AG08395 (cell line): ENCODE measurements at places on chromosomes 12 and 14.

- DNase-seq: no peak
Observed at GRCh38 chr12:85951823-85952222, 77.7 kb downstream of the NTS start.

GRCh38 chr14:35215110-35215813, 76.9 kb upstream of the PSMA6 start:
- peak; percentile 61 for DNase-seq

- no peak for DNase-seq
Observed at GRCh38 chr12:6541371-6542165, 7.3 kb downstream of the GAPDH start.

- no peak for DNase-seq
Observed at GRCh38 chr14:52553002-52553670, 500 bp downstream of the GPR137C start.

GRCh38 chr12:54973556-54973955, 11.0 kb downstream of the TESPA1 start:
- no peak for DNase-seq

GRCh38 chr12:95701275-95701674, 89.3 kb downstream of the NTN4 start:
- peak; percentile 4 for DNase-seq

DNA sequence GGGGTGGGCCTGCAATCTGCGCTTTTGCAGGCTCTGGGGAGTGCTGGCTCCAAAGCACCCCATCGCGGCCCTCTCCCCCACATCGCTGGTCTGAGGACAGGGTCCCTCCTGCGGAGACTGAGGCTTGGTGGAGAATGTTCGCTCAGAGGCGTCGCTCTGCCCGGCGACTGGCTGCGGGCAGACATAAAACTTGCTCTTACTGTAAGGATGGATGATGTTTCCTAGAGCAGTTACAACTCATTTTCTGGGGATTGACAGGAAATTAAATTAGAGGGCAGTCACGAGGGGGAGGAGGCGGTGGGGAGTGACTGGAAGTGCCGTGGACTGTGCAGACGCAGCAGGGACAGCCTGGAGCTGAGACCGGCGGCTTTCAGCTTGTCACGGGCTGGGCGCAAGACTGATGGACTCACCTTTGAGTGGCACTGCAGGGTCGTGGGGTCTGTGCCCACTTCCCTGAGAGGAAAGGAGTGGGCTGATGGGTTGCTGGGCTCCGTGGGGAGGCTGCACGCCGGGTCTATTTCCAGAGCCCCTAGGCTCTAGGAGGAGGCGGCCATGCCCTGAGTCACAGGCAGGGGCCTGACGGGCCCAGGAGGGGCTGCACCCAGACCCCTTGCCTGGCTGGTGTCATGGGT, 32.8 kb downstream of the NOC4L start:
- DNase-seq: no peak

- DNase-seq: no peak
Observed at GRCh38 chr14:101508196-101508947, 52.9 kb upstream of the DIO3 start.

DNA sequence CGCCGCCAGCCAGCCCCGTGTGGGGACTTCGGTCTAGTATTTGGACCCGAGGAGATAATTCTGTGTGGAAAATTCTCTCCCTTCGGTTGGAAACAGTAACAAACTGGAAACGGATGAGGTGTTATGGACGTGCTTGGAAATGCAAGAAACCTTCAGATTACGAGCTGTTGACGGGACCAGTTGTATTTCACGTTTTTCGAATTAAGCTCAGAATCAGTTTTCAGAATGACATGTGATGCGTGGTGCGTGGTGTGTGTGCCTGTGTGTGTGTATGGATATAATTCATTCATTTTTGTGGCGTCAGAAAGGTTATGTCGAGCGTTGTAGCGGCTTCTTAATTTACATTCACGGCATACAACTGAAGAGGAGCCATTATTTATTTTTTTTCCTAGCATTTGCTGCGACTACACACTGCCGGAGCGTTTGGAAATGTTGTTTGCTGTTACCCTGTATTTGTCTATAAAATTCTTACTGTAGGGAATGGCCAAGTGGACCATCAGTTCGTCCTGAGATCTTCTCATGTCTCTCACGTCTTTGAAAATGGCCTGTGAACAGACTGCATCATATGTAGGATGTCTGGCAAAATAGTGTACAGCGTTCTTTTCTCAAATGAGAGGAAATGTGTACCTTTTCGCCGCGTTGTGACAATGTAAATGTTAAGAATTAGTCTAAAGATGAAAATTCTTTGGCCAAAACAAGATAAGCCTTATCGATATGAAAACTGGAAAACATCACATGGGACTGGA, 1.3 kb downstream of the TRAF3 start:
- no peak for DNase-seq

DNA sequence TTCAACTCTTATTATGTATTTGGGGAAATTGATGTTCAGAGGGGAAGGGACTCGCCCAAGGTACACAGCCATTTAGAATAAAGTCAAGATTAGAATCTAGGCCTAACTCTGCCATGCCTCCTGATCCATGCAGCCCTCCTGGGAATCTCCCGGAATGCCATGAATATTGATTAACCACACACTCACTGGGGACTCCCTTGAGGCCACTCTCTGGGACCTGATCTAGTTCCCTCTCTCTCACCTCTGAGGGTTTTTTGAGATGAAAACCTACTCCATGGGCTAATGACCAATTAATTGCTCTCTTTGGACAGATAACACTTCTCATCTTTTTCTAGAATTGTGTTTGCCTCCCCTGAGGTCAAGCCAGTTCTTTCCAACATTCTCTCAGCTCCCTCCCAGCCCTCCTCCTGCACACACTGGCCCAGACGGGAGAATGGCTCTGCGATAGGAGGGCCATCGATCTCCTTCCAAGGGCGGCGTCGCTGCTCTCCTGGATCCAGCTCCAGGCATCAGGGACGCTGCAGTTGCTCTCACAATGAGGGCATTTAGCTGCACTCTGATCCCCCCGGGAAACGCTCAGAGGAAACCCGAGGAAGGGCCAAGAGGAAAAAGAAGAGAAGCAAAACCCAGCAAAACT, 22.6 kb downstream of the WSCD2 start:
- DNase-seq: no peak

DNA sequence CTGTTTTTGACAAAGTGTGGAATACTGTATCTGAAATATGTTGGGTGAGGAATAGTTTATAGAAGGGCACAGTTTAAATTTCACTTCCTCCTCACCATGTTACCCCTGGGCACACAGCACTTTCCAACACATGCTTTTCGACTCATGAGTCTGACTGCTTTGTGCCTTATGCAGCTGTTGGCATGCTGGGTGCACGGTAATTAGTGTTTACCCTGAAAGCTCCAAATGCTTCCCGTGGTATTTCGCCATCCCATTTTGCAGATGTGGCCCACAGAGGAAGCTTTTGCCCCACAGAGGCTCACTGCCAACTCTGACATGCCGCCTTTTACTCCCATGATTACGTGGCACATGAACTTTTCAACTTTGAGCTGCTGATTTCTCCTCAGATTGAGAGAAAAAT, 168.6 kb downstream of the PRKCH start:
- no peak for DNase-seq

DNA sequence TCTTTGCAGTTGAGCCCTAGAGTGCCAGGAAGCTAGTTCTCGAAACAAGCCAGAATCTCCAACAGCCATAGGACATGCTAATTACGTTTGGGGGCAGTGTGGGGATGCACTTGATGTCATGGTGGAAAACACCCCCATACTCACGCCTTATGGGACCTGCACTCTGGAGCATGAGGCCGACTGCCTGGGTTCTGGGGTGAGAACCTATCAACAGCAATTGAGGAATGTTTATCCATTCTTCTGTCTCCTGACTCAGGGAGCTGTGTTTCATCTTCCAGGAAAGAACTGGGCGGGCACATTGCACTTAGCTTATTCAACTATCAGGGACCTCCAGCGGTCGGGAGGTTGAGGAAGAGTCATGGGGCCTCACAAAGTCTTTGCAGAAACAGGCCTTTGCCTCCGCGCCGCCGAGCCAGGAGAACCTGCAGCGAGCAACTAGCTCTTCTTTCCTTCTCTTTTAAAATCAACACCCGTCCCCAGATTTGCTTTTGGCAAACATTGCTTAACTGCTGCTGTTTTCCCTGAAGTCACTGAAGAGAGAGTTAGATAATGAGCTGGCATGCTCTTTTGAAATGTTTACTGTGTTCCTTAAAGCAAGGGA, 226.1 kb upstream of the DIO3 start:
- DNase-seq: no peak

DNA sequence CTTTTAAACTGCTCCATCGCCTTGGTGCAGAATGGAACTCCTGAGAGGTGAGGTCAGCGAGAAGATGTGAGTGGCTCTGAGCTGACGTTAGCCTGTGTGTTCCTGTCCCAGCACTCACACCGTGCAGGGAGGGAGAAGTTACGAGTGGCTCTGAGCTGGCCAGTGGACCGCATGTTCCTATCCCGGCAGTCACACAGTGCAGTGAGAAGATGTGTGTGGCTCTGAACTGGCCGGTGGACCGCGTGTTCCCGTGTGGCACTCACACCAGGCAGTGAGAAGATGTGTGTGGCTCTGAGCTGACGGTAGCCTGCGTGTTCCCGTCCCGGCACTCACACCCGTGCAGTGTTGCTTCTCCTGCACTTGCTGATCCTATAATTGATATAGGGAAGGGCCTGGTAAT, 59.9 kb downstream of the VCPKMT start:
- DNase-seq: no peak

- no peak for DNase-seq
Observed at GRCh38 chr14:90136904-90137303, 75.1 kb downstream of the KCNK13 start.

GRCh38 chr12:2298556-2299200, 245.9 kb downstream of the CACNA1C start:
- no peak for DNase-seq

DNA sequence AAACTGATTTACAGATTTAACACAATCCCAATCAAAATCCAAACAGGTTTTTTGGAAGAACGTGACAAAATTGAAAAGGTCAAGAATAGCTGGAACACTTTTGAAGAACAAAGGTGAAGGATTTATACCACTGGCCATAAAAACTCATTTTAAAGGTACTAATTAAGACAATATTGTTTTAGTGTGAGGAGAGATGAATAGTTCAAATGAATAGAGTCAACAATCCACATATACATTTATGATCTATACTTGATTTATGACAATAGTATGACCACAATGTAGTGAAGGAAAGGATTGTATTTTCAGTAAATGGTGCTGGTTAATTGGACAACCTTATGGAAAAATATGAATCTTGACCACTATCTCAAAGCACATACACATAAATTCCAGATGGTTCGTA, 29.3 kb downstream of the CCDC175 start:
- DNase-seq: no peak

GRCh38 chr12:13942826-13943225, 38.6 kb downstream of the GRIN2B start:
- no peak for DNase-seq

GRCh38 chr14:90870950-90871604, 54.8 kb upstream of the TTC7B start:
- no peak for DNase-seq

GRCh38 chr12:108594-108993, 42.0 kb downstream of the IQSEC3 start:
- DNase-seq: no peak

DNA sequence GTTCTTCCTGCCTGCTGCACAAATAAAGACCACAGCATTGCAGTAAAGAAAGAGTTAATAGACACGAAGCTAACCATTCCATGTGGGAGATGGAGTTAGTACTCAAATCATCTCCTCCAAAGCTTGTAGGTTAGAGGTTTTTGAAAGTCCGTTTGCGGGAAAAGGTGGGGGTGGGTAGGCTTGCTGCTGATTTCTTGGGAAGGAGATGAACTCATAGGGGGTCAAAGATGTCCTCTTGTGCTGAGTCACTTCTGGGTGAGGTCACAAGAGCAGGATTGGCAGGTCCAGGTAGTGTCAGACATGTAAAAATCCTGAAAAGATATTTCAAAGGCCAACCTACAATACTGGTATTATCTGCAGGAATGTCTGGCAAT, 66.4 kb downstream of the PTHLH start:
- no peak for DNase-seq

DNA sequence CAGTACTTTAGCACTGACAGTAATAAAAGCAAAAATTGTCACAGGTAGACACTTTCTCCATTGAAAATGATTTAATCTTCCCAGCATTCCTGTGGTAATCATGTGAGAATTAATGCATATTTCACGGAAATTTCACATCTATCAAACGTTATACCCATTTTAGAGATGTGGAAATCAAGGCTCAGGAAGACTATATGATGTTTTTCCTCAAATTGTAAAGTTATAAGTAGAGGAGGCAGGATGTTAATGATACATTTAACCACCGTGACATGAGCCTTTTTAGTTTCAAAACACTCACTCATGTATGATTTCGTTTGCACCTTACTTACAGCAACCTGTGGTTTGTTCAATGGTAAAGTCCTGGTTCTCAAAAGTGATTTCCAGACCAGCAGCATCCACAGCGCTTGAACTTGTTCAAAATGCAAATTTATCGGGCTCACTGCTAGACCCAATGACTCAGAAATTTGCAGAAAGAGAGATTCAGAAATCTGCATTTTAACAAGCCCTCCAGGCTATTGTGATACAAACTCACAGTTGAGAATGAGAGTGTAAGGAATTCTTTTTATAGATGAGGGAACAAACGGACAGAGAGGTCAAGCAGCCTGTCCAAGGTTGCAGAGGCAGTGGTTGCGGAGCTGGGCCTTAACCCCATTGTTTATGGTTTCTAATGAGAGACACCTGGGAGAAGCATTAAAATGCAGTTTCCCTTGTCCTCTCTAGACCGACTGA, 654.8 kb upstream of the TBX3 start:
- no peak for DNase-seq
